Common myeloid progenitor, CD34-positive (primary cell): ENCODE measurements at places on chromosomes 1 and 21.

DNA sequence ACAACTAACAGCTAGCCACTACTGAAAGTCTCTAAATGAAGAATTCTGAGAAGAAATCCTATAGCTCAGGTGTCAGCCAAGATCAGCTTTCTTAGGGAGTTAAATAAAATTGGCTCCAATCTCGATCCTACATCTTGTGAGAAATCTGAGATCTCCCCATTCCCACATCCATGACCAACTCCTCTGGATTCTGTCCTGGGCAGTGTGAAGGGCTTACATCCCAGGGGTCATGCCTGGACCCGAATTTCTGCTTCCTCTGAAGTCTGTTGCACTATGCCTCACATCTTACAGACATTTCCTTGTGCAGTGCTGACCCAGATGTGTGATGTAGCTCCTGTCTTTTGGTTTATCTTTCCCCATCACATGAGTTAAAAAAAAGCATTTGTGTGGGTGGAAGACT, 4.8 kb upstream of the TNN start:
- DNase-seq: no peak

- DNase-seq: no peak
Measured at GRCh38 chr1:113433184-113433583, 42.9 kb downstream of the MAGI3 start.

DNA sequence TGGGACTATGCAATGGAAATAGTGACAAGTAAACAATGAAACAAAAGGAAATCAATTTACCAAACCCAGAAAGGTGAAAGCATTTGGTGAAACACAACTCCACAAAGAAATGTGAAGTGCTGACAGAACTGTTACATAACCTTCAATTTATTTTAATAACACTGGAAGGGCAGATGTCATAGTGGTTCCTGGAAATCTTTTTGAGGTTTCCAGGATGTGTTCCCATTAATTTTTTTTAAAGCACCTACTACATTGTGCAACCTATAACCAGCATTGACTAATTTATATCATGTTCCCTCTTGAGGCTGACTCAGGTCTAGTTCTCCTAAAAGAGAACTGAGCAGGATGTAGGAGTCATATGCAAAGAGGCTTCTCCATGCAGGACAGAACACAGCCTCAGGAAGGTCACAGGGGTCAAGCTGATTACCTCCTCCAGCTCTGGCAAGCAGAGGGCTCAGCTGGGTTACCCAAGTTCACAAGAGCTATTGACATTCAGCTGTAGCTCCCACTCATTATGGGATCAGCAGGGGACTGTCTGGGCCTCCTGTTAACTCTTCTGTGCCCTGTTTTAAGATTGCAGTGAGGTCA, 157.1 kb upstream of the NRIP1 start:
- peak; percentile 35 for DNase-seq

DNA sequence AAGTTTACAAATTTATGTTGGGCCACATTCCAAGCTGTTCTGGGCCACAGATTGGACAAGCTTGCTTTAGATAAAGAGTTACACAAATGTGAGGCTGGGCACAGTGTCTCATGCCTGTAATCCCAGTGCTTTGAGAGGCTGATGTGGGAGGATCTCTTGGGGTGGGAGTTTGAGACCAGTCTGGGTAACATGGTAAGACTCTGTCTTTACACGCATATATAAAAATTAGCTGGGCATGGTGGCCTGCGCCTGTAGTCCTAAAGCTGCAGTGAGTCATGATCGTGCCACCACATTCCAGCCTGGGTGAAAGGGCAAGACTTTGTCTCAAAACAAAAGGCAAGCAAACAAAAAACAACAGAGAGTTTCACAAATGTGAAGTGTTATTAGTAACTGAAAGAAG, 5.9 kb upstream of the VCAM1 start:
- DNase-seq: no peak

DNA sequence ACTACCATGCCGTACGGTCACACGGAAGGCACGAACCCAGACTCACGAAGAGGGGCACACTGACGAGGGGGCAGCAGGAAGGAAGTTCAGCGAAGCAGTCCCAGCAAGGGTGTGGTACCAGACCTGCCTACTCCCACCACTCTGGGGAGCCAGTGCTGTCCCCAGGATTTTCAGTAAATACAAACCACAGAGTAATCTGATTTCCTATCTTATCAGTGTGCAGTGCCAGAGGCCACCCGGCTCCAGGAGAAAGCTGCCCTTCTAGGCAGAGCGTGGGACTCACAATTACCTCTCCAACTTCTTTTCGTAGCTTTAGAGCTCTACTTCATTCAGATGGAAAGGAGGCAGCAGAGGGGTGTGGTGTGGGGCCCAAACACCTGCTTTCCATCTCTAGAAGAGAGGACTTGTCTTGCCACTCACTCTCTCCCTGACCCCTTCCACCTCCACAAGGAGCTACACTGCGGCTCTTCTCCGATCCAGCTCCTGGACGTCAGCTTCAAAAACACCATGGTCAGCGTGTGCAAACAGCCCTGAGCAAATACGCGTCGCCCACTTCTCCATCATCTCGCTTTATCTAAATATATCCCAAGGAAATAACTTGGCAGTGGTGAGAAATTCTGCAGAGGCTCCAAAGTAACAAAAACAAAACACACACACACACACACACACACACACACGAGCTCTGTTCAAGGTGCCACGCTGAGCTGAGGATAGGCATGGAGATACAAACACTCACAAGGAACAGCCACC, 98.5 kb downstream of the MRPL37 start:
- DNase-seq: peak; percentile 44

DNA sequence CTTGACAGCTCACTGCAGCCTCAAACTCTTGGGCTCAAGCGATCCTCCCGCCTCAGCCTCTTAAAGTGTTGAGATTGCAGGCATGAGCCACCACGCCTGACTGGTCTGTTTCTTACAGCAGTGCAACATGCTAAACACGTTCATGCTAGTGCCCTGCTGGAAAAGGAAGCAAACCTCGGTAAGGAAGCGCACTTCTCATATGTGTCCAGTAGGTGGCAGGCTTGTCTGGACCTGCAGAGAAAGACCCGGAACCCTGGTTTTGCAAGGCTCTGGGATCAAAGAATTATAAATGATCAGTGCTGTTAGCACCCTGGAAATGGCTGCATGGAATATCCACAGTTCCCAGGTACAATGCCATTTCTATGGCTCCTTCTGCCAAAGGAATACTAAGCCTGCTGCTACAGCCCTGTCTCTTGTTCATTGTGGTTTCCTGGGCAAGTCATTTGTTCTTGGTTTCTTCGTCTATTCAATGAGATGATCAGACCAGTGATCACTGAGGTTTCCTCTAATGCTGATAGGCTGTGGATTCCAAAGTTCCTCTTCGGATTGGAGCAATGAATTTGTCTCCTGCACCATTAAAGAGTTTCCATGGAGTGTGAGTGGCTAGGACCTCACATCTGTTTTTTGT, 15.9 kb downstream of the RNU5D-1 start:
- peak; percentile 90 for DNase-seq

- peak; percentile 95 for DNase-seq
Measured at GRCh38 chr1:206556750-206557635, 49.7 kb downstream of the RASSF5 start.

- DNase-seq: no peak
Measured at GRCh38 chr21:45339421-45340402, 52.0 kb upstream of the POFUT2 start.

DNA sequence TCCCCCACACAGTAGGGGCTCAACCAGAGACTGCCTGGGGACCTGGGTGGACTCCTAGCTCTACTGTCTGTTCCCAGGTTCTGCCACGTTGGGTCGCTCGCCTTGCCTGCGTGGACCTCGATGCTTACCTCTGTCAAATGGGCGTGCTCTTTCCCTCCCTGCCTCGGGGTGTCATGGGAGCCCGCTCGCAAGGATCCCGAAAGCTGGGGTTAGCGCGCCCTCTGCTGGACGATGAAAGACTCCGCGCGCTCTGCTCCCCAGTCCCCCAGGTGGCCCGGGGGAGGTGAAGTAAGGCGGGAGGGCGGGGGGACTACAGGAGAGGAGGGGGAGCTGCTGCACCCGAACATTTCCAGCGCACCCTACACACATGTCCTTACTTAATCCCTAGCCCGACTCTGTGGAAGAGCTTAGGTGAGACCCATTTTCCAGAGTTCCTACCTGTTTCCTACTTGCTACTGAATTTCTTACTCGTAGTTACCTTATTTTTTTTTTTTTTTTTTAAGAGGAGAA, 2.3 kb upstream of the BSND start:
- peak; percentile 80 for DNase-seq

- DNase-seq: no peak
Measured at GRCh38 chr1:20095564-20096434, 23.5 kb downstream of the PLA2G2D start.

GRCh38 chr21:41561701-41562100, 53.7 kb upstream of the TMPRSS2 start:
- no peak for DNase-seq

- DNase-seq: no peak
Measured at GRCh38 chr1:86537928-86538695, 8.8 kb upstream of the CLCA4 start.

DNA sequence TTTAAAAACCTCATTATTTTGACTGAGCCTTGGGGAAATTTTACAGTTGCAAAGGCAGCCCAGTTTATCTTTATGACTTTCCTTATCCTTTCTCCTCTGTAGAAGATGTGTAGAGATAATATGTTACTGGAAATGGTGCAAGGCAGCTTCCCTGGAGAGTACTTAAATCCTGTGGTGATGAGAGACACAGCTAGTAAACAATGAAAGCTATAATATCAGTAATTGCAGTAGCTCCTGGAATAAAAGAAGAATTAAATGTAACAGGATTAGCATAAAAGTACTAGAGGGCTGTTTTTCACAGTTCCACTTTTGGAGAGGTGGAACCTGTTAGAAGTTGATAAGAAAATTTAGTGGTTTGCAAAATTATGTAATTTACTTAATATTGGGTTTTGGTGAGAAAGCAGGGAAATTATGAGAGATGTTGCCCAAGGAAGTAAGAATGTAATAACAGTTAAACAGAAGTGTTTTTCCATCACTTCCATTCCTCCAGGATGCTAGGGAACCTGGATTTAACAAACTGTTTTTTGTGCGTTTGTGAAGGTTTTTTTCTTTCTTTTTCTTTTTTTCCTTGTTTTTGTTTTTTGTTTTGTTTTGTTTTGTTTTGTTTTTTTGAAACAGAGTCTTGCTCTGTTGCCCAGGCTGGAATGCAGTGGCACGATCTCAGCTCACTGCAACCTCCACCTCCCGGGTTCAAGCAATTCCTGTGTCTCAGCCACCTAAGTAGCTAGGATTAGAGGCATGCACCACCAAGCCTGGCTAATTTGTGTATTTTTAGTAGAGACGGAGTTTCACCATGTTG, 15.7 kb upstream of the EDEM3 start:
- DNase-seq: no peak

DNA sequence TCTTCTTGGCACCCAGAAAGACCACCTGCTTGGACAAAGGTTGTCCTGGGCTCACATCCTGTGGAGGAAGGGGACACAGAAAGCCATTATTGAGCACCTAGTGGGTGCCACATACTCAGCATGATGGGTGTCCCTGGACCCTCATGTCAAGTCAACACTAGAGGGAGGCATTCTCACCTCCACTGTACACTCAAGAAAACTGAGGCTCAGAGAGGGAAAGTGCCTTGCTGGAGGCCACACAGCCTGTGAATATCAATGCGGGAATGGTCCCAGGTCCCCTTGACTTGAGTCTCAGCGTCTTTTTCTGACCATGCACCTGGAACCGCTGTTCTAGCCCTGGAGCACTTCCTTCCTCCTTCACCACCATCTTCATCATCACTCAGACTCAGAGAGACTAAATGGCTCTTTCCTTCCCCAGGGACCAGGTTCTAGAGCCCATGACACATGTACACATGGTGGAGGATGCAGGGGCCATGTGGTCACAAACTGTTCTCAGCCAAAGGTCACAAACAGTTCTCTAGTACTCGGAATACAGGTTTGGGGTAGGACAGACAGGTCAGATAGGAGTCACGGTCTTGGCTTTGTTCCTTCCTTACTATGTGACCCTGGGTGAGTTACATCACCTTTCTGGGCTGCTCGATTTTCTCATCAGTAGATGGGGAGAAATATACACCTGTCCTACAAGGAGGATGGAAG, 89.2 kb upstream of the WNT4 start:
- DNase-seq: no peak

DNA sequence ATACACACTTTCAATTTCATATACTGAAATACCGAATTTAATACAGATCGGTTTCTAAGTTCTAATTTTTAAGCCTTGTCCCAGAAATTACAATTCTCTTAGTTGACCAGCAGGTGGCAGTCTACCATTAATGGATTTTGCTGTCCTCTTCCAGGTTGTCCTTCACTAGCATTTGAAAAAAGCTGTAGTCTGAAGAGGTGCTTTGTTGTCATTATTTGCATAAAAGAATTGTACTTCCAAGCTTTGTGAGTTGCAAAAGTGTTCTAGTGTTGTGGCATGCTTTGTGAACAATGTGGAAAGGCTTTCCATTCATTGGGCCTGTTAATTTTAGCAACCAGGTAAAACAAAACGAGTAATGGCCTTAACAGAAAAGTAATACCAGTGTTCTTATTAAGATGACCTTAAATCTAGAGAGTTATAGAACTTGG, 193.6 kb downstream of the RPS6KC1 start:
- DNase-seq: peak; percentile 70

DNA sequence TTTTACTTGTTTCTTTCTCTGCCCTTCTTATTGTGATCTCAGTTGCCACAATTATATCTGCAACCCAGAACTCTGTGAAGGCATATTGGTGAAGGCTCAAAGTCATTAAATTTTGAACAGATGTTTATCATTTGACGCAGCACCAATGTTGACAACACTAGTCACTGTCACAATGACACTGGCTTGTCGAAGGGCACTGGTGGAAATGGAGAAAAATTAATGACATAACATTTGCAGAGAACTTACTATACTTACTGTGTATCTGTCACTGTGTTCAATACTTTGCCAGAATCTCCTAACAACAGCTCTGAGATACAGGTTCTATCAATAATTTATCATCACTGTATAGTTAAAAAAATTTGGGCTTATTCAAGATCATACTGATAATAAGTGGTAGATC, 1213.7 kb downstream of the NCAM2 start:
- no peak for DNase-seq

- peak; percentile 61 for DNase-seq
Measured at GRCh38 chr1:32619701-32620485, 30.5 kb downstream of the ZBTB8OS start.

DNA sequence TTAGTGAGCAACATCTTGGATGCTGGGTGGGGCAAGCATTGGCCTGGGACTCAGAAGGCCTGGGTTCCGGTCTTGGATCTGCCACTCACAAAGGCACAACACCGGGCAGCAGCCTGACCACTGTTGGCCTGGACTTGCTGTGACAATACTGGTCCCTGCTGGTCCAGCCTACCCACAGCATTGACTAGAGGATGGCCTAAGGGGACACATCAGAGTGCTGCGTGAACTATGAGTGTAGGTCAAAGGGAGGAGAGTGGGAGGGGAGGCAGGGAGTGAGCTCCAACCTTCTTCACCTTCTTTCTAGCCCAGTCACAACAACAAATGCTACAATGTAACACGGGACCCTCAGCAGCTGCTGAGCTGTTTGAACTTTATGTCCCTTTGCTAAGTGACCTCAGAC, 31.1 kb downstream of the TMEM50A start:
- DNase-seq: no peak

GRCh38 chr1:7703321-7704213, 67.5 kb upstream of the VAMP3 start:
- peak; percentile 61 for DNase-seq

GRCh38 chr1:32899586-32900296, 1.4 kb downstream of the TMEM54 start:
- no peak for DNase-seq
